ENCODE measurements at places on chromosomes 7 and 10.

DNA sequence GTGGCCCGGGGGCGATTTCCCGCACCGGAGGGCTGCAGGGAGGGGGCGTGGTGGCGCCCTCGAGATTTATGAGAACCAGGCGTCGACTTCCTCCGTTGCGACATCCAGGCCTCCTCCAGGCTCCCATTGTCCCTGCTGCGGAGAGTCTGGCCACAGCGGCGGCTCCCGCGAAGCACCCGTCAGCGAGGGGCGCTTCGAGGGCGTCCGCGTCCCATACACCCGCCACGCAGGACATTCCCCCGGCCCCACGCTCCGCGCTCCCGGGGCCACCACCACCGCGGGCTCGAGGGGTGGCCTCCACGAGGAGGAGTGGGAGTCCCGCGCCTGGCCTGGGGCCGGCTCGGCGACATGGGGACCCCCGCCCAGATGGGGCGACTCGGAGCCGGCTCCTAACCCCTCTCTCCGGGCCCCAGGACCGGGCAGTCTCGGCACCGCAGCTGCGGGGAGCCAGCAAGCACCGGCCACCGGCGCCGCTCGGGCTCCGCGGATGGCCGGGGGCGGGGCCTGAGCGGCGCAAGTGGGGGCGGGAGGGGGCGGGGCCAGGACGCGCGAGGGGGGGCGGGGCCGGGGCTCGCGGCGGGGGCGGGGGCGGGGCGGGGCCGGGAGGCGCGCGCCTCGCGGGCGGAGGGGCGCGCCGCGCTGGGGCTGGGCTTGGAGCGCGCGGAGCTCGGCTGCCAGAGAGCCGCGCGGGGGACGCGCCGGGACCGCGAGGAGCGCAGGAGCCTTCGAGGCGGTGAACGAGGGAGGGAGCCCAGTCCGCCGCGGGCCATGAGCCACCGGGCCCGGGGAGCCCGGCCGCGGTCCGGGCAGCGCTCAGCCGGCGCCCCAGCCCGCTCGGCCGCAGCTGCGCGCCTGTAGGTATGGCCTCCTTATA is at the start of gene SH2B2:
SH2B2 (plus strand) TSS at position 632 of the 874 bp plus-strand sequence. CDS start 13,683 bp downstream, outside the sequence.
- DNase-seq = peak; percentile 52

- no peak for DNase-seq
Measured at GRCh38 chr7:131924857-131925256, 368.4 kb upstream of the PODXL start.

GRCh38 chr10:43681220-43681619 is 32.5 kb upstream of the ZNF32 start:
- DNase-seq = no peak

DNA sequence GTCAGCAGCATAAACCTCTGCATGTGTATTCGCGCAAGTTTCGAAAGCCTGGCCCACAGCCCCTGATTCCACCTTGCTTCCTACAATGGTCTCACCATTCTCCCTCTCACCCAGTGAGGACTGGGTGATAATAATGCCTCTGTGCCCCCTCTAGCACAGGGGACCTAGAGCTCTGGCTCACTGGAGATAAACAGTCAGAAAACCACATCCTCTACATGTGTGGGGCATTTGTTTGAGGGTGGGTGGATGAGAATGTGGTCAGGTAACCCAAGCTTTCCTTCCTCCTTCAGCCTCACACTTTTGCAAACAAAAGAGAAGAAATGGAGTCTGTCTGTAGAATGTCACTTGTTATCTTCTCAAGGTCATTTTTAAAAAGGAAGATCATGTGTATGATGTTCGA is 373.5 kb downstream of the KCNMA1 start:
- DNase-seq = peak; percentile 80

- no peak for DNase-seq
Measured at GRCh38 chr7:132368246-132368900, 207.9 kb downstream of the PLXNA4 start.

DNA sequence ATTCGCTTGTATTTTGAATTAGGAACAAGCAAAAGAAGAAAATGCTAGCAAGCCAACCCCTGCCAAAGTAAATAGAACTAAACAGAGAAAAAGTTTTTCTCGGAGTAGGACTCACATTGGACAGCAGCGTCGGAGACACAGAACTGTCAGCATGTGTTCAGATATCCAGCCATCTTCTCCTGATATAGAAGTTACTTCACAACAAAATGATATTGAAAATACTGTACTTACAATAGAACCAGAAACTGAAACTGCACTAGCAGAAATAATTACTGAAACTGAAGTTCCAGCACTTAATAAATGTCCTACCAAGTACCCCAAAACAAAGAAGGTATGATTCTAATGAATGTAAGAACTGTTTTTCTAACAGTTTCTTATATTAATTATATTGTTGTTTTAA is 87.9 kb downstream of the KMT2E start:
- DNase-seq = no peak

DNA sequence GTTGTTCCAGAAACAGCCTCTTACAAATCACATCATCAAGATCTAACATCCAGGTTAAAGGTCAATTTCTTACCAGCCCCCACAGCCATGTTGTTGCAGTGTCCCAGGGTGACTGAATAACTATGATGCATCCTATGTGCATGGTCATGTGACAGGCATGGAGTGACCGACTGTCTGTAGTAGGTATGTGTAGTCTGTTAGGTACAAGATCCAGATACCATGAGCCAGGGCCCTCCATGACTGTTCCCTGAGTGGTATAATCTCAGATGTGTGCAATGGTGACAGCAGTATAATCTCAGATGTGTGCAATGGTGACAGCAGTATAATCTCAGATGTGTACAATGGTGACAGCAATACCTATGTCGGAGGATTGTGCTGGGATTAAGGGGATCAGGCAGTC is 8.8 kb downstream of the CDHR3 start:
- no peak for DNase-seq

- peak; percentile 48 for DNase-seq
Measured at GRCh38 chr10:102119417-102120141, 589 bp downstream of the LDB1 start.

- no peak for DNase-seq
Measured at GRCh38 chr10:14560274-14560673, 214.4 kb downstream of the FAM107B start.

DNA sequence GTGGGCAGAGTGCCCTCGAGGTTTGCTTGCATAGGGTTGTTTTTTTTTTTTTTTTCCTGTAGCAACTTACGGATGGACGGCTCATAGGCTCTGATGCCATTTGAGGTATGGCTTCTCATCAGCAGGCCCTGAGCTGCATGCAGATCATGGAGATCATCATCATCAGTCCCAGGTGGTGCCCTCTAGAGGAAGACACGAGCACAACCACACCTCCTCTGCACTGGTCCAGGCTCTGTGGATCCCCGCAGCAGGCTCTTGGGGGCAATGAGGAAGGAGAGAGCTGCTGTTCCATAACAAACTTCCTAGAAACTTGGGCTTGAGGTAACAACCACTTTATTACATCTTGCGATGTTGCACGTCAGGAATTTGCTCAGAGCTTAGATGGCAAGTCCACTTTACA is 132.7 kb upstream of the CXCL12 start:
- peak; percentile 13 for DNase-seq

Measured in DND-41 (cell line).